ENCODE measurements at places on chromosomes 2 and 18.

DNA sequence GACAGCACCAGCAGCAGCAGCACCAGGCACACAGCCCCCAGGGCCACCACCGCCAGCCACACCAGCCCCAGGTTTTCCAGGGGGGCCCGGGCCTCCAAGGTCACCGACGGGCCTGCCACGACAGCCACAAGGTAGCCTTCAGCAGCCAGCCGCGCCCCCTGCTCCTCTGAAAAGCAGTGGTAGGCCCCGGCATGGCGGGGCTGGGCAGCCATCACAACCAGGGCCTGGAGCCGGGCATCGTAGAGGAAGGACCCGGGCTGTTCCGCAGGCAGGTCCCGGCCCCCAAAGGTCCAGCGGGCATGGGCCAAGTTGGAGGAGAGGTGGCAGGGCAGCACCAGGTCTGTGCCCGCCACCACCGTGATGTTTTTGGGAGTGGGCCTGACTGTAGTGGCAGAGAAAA lies 3.3 kb upstream of the ANKRD39 start:
- no peak for DNase-seq

DNA sequence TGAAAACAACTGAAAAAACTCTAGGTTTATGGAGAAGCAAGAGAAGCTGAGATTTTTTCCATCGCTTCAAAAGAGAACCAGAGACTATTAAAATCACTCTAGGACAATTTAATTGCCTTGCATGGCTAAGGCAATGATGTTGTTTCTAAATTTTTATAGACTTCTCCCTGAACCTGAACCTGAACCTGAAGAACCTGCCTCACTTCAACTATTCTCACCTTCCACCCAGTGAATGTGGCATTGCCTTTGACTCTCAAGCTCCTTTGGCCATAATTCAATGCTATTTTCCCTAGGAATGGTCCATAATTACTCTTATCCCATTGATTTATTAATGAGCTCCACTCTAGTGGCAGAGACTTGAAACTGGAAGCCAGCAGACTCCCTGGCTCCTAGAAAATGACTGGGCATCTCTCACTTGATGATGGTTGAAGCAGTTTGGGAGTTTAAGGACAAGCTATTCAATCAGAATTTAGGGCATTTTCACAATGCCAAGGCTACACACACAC lies 303.8 kb upstream of the UBE2E3 start:
- DNase-seq: no peak

GRCh38 chr2:141316606-141317005 lies 814.2 kb downstream of the LRP1B start:
- DNase-seq: no peak

- no peak for DNase-seq
Observed at GRCh38 chr18:26803643-26804042, 61.9 kb downstream of the AQP4 start.

GRCh38 chr18:29176681-29177080 lies 999.8 kb upstream of the CDH2 start:
- no peak for DNase-seq

DNA sequence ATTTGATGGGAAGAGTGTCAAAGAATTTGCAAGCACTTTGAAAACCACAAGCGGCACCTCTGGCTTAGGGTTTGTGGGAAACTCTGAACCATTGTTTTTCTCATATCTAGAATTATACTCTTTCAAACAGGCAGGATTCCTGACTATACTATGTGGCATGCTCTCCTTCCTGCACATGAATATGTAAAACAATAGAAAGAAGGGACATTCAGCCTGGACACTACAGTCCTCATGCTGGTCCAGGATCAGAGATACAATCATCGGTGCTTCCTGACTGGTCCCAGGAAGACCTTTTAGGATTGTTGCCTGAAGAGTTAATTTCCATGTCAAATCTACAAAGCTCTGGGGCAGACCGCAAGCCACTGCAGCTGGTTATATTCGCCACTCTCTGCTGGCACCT lies 55.7 kb upstream of the RASGRP3 start:
- DNase-seq: no peak

GRCh38 chr2:5766561-5766960 lies 74.4 kb downstream of the SOX11 start:
- DNase-seq: no peak

DNA sequence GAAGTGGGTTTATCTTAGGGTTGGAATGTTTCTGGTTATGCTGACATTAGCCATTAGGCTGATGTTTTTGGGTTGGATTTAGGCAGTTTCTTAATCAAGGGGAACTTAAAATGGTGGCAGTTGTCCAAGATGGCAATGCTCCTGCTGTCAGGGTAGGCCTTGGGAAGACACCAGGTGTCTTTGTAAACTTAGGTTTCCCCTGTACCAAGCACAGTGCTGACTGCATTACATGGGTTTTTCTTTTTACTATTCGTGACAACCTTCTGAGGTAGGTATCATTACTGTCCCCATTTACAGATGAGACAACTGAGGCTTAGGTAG lies 528 bp upstream of the ATG16L1 start:
- DNase-seq: no peak

DNA sequence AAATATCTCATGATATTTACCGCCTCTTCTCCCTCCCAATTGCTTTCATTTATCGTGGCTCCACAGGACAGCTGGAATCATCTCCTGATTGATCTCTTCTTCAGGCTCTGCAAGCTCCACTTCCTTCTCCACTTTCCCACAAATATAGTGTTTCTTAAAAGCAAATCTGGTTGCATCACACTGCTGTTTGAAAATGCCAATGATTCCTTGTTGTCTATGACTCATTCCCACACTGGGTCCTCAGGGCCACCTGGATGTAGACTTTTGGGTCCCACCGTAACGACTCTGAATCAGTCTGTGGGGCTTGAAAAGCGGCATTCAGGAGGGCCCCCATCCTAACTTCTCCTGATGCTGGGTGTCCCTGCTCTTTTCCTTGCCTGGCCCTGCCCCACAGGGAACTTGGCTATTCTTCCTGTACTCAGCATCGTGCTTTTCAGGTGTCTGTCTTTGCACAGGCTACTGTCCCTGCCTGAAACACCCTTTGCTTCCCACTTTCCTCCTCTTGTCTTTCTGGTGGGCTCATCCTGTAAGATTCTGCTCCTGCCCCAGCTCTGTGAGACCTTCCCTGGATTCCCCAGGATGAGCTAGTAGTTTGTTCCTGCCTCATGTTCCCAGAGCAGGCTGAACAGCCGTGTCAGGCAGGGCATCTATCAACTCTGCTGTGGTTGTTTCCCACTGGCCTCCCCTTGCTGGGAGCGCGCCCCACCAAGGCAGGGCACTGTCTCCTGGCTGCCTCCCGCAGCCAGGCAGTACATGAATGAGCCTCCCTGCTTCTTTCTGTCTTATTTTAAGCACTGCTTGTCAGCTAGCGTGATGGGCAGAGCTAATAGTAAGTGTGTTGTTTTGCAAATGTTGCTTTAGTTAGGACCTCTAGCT lies 111.9 kb downstream of the KCTD1 start:
- DNase-seq: peak; percentile 40

DNA sequence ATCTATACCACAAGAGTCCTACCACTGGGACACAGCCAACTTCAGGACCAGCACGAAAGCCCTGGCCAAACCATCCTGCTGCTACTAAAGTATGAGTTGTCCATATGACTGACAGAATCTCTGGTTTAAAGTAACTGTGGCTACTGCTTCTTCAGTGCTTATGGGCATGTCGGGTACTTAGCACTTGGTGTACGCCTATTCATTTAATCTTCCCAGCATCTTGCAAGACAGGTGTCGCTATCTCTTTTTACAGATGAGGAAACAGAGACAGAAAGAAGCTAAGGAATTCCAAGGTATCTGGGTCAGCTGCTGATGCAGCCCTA lies 203.4 kb upstream of the ID2 start:
- no peak for DNase-seq

DNA sequence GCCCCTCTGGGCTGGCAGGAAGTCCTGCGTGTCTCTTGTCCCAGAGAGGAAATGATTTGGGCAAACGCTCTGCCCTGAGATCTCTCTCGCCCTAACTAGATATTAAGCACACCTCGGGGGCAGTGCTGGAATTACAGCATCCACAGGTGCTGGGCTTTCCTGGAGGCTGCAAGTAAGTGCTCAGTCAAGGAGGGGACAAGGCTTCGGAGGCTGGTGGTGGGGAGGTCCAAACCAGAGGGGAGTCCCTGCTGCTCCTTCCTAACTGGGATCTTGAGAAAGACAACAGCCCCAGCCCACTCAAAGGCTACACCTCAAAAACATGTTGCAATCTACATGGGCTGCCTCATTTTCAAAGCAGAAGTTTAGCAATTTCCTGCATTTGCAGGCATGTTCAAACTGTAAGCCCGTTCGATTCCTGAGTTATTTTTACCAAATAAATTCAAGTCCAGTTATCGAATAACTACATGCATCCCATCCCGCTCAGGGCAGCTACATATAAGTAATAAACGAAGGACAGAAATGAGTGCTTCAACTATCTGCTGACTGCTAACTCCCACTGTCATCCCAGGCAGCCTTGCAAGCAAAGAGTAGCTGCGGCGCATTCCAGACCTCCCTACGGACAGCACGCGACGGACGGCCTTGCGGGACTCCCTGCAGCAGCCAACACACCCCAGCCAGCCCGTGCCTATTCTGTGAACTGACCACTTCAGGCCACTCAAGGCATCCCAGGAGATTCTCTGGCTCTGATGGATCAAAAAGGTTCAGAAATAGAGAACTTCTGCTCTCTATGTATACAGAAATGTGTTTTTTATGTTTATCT lies 27.5 kb downstream of the ZNF516 start:
- peak; percentile 49 for DNase-seq

- peak; percentile 51 for DNase-seq
Observed at GRCh38 chr2:25590921-25591505, 82.4 kb downstream of the DTNB start.

- DNase-seq: no peak
Observed at GRCh38 chr18:23927821-23928746, 86.5 kb upstream of the TTC39C start.

GRCh38 chr2:31003749-31004148 lies 134.5 kb downstream of the GALNT14 start:
- DNase-seq: no peak

DNA sequence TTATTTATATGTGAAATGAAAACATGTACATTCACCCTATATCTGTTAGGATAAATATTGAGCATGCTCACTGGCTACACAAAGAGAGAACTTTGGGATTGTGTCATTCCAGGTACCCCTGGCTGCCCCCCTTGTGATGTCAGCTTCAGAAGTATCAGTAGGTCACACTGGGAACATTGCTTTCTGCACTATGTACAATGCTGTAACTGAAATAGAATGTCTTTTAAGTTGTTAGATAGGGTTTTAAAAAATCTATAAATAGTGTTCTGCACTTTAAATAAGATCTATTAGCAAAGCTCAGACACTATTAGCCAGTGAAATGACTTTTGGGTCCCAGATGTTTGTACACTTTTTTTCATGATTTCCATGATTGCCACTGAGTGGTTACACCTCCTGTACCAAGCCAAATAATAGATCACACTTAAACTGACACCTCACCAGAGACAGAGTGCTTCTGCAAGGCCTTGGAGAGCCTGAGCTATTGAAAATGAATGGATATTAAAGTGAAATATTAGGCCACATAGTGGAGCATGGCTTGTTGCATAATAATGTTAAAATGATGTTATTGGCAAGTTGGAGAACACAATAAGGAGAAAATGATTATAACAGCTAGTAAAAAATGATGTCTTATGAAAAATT lies 297.0 kb upstream of the NXPH2 start:
- no peak for DNase-seq

- DNase-seq: no peak
Observed at GRCh38 chr2:89763254-89763580, 1071.7 kb downstream of the RPIA start.

- no peak for DNase-seq
Observed at GRCh38 chr18:80181642-80182461, 65.5 kb downstream of the PARD6G start.

GRCh38 chr2:231280846-231281245 lies 82.4 kb downstream of the ARMC9 start:
- DNase-seq: no peak

DNA sequence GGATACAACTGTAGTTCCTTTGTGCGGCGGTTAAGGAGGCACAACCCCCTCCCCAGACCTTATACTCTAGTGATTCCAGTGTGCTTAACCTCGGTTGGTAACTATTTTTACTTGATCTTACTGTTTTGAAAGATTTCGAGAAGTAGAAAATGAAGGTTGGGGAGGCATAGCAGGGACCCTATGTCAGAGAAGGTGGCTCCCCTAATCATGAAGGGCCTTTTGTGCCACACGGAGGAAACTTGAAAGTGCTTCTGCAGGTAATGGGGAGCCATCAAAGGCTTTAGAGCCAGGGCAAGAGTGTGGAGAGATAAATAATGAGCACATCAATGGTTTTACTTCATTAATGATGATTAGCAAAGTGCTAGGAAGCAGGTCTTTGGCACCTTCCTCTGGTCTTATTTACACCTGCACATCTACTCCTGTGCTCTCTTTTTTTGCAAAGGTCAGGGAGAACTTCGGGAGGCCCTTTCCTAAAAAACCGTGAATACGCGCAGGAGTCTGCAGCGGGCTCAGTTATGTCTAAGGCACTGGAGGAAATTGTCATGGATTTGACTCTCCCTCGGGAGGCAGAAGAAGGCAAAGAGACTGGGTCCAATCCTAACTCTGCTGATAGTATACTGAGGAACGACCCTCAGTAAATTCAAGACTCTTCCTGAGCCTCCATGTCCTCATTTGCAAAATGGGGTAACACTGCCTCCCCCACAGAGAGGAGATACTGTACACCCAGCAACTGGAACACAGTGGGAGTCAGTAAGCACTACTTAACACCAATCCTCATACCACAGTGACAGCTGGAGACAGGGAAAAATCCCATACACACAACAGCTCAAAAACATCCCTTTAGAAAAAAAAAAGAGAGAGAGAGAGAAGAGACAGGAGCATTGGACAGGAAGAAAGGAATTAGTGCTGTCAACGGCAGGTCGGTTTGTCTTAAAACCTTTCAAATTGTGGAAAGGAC lies 81.6 kb downstream of the DDX1 start:
- DNase-seq: no peak

DNA sequence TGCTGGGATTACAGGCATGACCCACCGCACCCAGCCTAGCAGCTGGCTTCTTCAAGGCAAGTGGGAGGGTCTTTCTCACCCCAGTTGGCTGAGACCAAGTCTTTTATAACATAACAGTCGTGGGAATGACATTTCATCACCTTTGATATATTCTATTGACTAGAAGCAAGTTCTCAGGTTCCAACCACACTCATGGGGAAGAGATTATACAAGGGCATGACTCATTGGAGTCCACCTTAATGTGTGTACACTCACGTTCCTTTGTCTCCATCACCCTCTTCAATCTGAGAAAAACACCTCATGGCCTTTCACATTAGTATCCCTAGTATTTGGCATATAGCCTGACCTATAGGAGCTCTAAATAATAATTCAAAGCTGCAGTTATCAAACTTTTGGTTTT lies 2.8 kb upstream of the BBS5 start:
- no peak for DNase-seq

Data from ecto neural progenitor cell (in vitro differentiated cells).